Effector memory CD8-positive, alpha-beta T cell (primary cell): ENCODE measurements at places on chromosomes 11 and 22.
A peak's percentile ranks its signal among the peaks of the same experiment; 100 is the strongest.

GRCh38 chr11:78905756-78906155 lies 331.1 kb upstream of the NARS2 start:
- no peak overlapping the region for H3K4me3 ChIP-seq
- peaks cover 11% of the 10 kb centered on the region for H3K27me3 ChIP-seq
- DNase-seq: no peak
- no peaks in the 10 kb centered on the region for H3K4me1 ChIP-seq
- no peak overlapping the region for H3K27ac ChIP-seq

DNA sequence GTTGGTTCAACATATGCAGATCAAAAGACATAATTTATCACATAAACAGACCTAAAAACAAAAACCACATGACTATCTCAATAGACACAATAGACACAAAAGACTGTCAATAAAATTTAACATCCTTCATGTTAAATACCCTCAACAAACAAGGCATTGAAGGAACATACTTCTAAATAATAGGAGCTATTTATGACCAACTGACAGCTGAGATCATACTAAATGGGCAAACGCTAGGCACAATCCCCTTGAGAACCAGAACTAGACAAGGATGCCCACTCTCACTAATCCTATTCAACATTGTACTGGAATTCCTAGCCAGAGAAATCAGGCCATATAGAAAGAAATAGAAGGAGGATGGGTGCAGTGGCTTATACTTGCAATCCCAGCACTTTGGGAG lies 50.3 kb upstream of the GLYAT start:
- H3K27me3 ChIP-seq: peaks cover 11% of the 10 kb centered on the region
- H3K36me3 ChIP-seq: no peaks in the 10 kb centered on the region
- H3K4me1 ChIP-seq: no peaks in the 10 kb centered on the region
- H3K4me3 ChIP-seq: no peak overlapping the region
- DNase-seq: no peak
- H3K27ac ChIP-seq: no peak overlapping the region

DNA sequence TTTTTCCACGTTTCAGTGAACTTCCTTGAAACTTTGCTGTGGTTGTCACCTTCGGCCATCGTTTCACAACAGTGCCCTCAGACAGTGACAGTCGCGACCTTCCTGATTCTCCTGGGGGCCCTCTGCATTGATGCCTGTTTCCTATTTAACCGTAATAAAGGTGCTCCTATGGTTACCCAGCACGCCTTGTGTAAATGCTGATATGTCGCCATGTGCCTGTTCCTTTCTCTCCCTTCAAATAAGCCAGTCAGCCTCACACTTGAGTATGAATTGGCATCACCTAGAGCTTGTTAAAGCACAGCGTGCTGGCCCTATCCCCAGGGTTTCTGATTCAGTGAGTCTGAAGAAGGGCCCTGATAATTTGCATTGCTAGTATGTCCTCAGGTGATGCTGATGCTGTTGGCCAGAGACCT lies 104.8 kb downstream of the MICAL2 start:
- H3K27me3 ChIP-seq: no peaks in the 10 kb centered on the region
- H3K4me1 ChIP-seq: peaks cover 11% of the 10 kb centered on the region
- H3K4me3 ChIP-seq: peak overlapping the region; percentile 13
- DNase-seq: no peak
- peak overlapping the region; percentile 88 for H3K27ac ChIP-seq

GRCh38 chr22:45802054-45802453 lies 130.4 kb downstream of the ATXN10 start:
- DNase-seq: no peak
- peaks cover 4% of the 10 kb centered on the region for H3K4me1 ChIP-seq
- H3K27ac ChIP-seq: no peak overlapping the region
- H3K27me3 ChIP-seq: no peaks in the 10 kb centered on the region
- H3K4me3 ChIP-seq: no peak overlapping the region

- H3K4me3 ChIP-seq: peak overlapping the region; percentile 62
- H3K27me3 ChIP-seq: no peaks in the 10 kb centered on the region
- H3K27ac ChIP-seq: peak overlapping the region; percentile 92
- H3K4me1 ChIP-seq: peaks cover 66% of the 10 kb centered on the region
Observed at GRCh38 chr22:37219533-37219932, 7.3 kb upstream of the SSTR3 start.

DNA sequence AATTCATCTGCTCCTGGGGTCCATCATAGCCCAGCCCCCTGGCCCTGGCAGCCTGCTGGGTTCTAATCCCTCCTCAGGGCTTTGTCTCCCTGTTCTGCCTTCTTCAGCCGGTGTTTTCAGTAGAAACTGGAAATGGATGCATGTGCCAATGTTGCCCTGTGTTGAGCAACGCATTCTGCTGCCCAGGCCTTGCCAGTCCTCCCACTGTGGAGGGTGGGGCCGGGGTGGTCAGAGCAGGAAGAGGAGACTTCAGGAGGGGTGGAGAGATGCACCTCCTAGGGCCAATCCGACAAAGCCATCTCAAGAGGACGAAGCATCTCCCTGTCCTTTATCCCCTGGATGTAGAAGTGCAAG lies 27.6 kb upstream of the ZBTB16 start:
- H3K4me1 ChIP-seq: peaks cover 3% of the 10 kb centered on the region
- no peak overlapping the region for H3K27ac ChIP-seq
- no peaks in the 10 kb centered on the region for H3K36me3 ChIP-seq
- no peak overlapping the region for H3K4me3 ChIP-seq

DNA sequence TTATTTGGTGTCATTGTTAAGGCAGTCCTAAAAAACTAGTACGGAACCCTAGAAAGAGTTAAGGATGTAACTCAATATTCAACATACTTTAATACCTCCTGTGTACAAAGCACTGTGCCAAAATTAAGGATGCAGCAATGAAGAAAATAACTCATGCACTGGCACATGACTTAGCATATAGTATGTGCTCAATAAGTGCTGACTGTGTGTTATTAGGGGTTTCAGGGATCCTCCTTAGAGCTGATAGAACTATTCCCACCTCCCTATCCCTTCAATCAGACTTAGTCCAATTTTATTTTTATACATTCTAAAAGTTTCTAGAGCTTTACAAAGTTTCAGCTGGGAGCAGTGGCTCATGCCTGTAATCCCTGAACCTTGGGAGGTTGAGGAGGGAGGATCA lies 6.1 kb upstream of the FEZ1 start:
- H3K27ac ChIP-seq: no peak overlapping the region
- no peak for DNase-seq
- no peaks in the 10 kb centered on the region for H3K4me1 ChIP-seq
- H3K36me3 ChIP-seq: no peaks in the 10 kb centered on the region

- H3K4me3 ChIP-seq: no peak overlapping the region
- DNase-seq: no peak
- H3K27me3 ChIP-seq: peaks cover 24% of the 10 kb centered on the region
- H3K4me1 ChIP-seq: no peaks in the 10 kb centered on the region
Observed at GRCh38 chr11:18193010-18193409, 20.4 kb downstream of the MRGPRX4 start.

GRCh38 chr22:20586403-20586745 lies 79.0 kb downstream of the MED15 start:
- H3K27ac ChIP-seq: no peak overlapping the region
- peaks cover 60% of the 10 kb centered on the region for H3K36me3 ChIP-seq
- H3K4me1 ChIP-seq: peaks cover 3% of the 10 kb centered on the region
- no peak for DNase-seq
- H3K27me3 ChIP-seq: no peaks in the 10 kb centered on the region

GRCh38 chr11:71339396-71339881 lies 87.1 kb upstream of the SHANK2 start:
- H3K27me3 ChIP-seq: peaks cover 29% of the 10 kb centered on the region
- no peaks in the 10 kb centered on the region for H3K36me3 ChIP-seq
- H3K4me3 ChIP-seq: no peak overlapping the region
- H3K4me1 ChIP-seq: no peaks in the 10 kb centered on the region

DNA sequence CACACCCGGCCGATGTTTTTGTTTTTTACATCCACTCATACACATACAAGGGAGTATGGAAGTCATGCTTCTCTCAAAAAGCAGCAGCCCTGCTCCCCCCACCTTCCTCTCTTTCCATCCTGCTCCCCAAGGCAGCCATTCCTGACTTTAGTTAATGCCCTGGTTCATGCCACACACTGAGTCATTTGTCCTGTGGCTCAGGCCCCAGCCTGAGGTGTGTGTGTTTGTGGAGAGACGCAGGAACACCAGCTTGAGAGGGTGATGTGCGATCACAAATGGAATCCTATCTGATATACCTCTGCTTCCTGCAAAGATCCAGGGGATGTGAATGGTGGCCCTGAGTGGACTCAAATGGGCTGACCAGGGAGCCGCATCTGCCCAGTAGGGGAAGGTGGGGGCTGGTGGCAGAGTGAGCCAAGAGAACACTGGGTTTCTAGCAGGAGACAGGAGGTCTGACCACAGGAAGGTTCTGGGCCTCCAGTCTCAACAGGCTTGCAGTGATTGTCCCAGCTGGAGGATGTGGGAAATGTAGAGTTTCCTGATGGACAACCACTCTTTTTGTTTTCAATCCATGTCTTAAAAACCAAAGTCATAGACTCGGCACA lies 86.7 kb downstream of the OSBP2 start:
- no peaks in the 10 kb centered on the region for H3K27me3 ChIP-seq
- no peak overlapping the region for H3K4me3 ChIP-seq
- H3K4me1 ChIP-seq: no peaks in the 10 kb centered on the region
- H3K27ac ChIP-seq: no peak overlapping the region
- no peak for DNase-seq

- no peak overlapping the region for H3K27ac ChIP-seq
- H3K4me3 ChIP-seq: no peak overlapping the region
- H3K36me3 ChIP-seq: no peaks in the 10 kb centered on the region
- no peak for DNase-seq
- H3K4me1 ChIP-seq: no peaks in the 10 kb centered on the region
Observed at GRCh38 chr11:71144010-71144409, 108.4 kb downstream of the SHANK2 start.
